ENCODE measurements at places on chromosomes 6 and 20. TPM values are rescaled to one million over a fixed set of nuclear protein-coding genes. Genes with fewer than 3 reads are reported as not detected.

TAAR6 gene
- not detected for total RNA-seq

PRR18 gene
- 0.11 TPM for total RNA-seq

TFAP2A gene
- 0.26 TPM for total RNA-seq

GID8 gene
- 30.7 TPM for total RNA-seq

RPL10A gene
- 2,334 TPM for total RNA-seq

NCOA5 gene
- total RNA-seq, result 17.9 TPM

PHACTR1 gene
- not detected for total RNA-seq

WFDC10B gene
- total RNA-seq, result not detected

ARFGEF3 gene
- 1.6 TPM for total RNA-seq

COL21A1 gene
- not detected for total RNA-seq

CCDC170 gene
- total RNA-seq, result not detected

BCL2L1 gene
- total RNA-seq, result 107 TPM

HSD17B8 gene
- total RNA-seq, result 23.4 TPM

GDAP1L1 gene
- total RNA-seq, result 0.74 TPM

RSPO3 gene
- not detected for total RNA-seq

BPIFB1 gene
- total RNA-seq, result not detected

FKBP1A gene
- 316 TPM for total RNA-seq

RAET1L gene
- not detected for total RNA-seq

DACT2 gene
- total RNA-seq, result 0.39 TPM

MATN4 gene
- total RNA-seq, result 0.35 TPM

RAB44 gene
- not detected for total RNA-seq

SNX3 gene
- 77.1 TPM for total RNA-seq

SYNCRIP gene
- total RNA-seq, result 191 TPM

VARS2 gene
- total RNA-seq, result 68.1 TPM

BPIFA1 gene
- not detected for total RNA-seq
